ENCODE measurements at places on chromosomes 1 and 21.

- no peak for DNase-seq
Observed at GRCh38 chr1:48040154-48040553, 43.0 kb upstream of the TRABD2B start.

DNA sequence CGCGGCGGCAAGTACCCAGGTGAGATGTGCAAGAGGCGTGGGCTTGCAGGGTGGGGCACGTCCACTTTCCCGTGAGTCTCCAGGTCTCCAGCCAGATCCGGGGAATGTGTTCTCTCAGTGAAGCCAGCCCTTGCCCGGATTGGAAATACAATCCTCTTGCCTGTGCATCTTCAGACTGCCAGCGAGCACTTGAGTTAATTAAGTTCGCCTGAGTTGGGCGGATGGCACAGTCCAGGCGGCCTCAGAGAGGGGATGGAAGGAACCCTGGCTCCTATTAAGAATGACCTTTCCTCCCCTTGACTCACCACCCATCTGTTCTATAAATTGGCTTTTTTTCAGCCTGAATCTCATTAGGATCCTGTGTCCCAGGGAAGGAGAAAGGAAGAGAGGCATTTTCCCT lies 33.3 kb upstream of the CNTN2 start:
- DNase-seq, result no peak

DNA sequence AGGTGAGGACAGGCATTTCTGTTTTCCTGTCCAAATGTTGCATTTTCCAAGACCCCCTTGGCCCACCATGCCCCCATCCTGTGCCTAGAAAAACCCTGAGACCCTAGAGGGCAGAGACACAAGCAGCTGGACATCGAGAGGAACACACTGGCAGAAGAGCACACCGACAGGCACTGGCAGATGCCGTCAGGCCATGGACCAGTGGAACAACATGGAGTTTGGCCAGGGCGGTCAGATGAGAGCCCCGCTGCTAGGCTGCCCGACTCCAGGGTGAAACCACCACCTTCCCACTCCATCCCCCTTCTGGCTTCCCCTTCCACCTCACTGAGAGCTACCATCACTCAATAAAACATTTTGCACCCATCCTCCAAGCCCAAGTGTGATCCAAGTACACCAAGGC lies 438.4 kb downstream of the SIPA1L2 start:
- DNase-seq, result no peak

DNA sequence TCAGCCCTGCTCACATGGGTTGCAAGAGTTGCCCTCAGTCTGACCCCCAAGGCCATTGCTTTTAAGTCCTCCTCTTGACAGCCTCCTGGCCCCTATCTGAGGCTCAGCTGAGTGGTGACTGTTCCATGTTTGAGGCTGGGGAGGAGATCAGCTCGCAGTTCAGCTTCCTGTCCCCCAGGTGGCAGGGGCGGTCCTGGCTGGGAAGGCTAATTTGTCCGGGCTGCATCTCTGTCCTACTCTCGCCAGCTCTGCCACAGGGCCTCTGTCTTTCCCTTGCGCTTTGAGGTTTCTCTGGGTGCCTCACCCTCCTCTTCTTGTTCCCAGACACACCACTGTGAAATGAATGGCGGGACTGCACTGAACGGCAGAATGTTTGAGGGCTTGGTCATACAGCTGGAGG lies 157.3 kb downstream of the KCNJ6 start:
- peak; percentile 28 for DNase-seq

- no peak for DNase-seq
Observed at GRCh38 chr1:24925082-24925779, 4.8 kb downstream of the RUNX3 start.

- DNase-seq, result no peak
Observed at GRCh38 chr1:70436622-70437251, 25.7 kb downstream of the CTH start.

GRCh38 chr1:154403261-154403943 lies 1.7 kb upstream of the IL6R start:
- no peak for DNase-seq

GRCh38 chr1:10616696-10617095 lies 141.9 kb downstream of the PEX14 start:
- no peak for DNase-seq

GRCh38 chr1:78281580-78281979 lies 209.2 kb upstream of the PTGFR start:
- DNase-seq, result no peak
